ENCODE measurements at places on chromosomes 1 and 21. TPM values are rescaled to one million over a fixed set of nuclear protein-coding genes. Genes with fewer than 3 reads are reported as not detected.

- DNase-seq = no peak
These were observed 856 bp upstream of the GREM2 start for GRCh38 chr1:240612811-240613210.

Gene OLFML3
- 22.5 TPM for total RNA-seq

GRCh38 chr1:2053217-2053616 is 3.0 kb downstream of the PRKCZ start:
- DNase-seq = no peak

Gene ATP1A4
- 0.31 TPM for total RNA-seq

Gene RPTN
- not detected for total RNA-seq

GRCh38 chr1:85579622-85580021 is 939 bp upstream of the CCN1 start:
- no peak for DNase-seq

GRCh38 chr1:50422946-50423669 is at the start of gene DMRTA2:
Gene DMRTA2, minus strand, starts transcription at chr1:50423443. Its CDS starts 1,907 bp downstream, at chr1:50421536.
- DNase-seq = peak; percentile 12

Gene ADGRL4
- 3.1 TPM for total RNA-seq

Gene HHIPL2
- total RNA-seq = 0.16 TPM

DNA sequence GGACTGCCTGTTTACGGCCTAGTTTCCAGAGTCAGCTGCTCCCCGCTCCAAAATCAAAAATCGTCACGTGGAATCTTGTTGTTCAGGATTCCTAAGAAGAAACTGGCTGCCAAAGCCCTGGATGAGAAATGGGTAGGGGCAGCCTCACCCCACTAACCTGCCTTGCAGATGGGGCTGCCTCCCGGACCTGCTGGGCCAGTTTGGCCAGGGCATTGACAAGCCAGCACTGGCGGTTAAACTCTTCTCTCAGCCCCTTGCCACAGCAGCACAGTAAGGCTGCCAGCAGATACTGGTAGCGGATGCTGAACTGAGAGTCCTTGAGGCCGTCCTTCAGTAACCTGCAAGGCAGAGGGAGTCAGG is 31.6 kb upstream of the PPP1R15B start:
- no peak for DNase-seq

Gene NBPF15
- 45.4 TPM for total RNA-seq

All from occipital lobe (tissue), 3 donors.